ENCODE measurements at places on chromosomes 3 and 15.

DNA sequence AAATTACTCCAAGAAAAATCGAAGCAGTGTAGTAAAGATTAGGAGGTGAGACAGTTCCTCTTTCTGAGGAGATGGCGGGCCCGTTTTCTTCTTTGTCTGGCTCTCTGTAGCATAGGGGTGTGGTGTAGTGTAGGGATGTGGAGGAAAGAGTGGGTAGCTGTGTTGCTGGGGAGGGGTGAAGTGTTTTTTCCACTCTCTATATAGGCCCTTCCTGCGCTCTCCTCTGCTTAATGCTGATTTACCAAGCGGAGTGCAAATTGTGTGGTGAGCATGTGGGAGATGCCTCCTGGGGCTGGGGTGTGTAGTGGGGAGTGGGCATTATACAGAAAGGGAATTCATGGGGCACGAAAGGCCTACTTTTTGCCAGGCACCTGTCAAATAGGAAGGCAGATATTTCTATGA is 94.9 kb downstream of the ST6GAL1 start:
- ATAC-seq: peak; percentile 43

GRCh38 chr3:195195321-195196209 is 75.4 kb downstream of the XXYLT1 start:
- ATAC-seq: peak; percentile 10

GRCh38 chr15:34933432-34933975 is 36.0 kb downstream of the AQR start:
- ATAC-seq: peak; percentile 93

DNA sequence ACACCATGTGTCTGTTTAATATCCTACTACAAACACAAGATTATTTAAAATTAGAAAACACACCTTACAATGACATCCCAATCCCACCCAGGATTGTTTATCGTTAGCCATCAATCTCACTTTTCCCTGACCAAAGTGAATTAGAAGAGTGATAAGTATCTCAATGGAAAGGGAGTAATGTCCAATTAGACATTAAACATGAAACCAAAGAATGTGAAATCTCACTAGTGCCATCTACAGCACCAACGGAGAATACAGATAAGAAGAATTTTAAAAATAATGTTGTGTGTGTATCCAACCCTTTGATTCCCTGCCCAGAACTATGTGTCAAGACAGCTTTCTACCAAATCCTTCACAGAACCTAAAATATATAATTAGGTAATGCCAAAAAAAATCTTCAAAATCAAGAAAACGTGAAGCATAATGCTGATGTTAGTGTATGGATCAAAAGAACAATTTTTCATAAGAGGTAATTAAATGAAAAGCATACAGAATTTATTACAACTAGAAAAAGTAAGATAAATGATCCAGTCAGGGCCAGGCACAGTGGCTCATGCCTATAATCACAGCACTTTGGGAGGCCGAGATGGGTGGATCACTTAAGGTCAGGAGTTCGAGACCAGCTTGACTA is 64.2 kb downstream of the SCAPER start:
- no peak for ATAC-seq

DNA sequence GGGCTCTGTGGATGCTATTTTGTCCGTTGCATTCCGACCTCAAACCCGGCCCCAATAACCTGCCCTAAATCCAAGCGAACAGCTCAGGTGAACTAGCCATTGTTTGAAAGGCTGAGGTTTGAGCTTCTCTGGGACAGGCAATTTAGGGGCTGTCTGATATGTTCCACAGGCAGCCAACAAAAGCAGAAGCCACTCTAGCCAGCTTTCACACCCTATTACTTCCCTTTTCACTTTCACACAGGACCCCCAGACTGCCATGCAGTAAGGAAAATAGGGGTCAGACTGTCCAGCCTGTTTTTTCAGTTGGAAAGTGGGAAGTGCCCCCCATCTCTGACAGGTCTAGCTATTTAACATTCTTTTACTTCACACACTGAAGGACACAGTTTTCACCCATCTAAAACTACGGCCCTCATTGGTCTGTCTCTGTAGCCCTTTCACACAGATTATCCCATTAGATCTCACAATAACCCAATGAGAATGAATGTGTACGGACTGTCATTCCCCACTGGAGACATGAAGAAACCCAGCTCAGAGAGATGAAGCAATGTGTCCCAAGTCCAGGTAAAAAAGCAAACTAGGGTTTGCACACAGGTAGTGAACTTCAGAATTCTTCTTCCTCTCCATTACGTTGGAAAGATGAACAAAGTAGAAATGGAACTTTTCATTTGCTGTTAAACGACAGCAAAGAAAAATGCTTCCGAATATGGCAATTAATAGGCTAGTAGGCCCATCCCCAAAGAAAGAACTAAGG is 1.9 kb downstream of the CCDC12 start:
- no peak for ATAC-seq

DNA sequence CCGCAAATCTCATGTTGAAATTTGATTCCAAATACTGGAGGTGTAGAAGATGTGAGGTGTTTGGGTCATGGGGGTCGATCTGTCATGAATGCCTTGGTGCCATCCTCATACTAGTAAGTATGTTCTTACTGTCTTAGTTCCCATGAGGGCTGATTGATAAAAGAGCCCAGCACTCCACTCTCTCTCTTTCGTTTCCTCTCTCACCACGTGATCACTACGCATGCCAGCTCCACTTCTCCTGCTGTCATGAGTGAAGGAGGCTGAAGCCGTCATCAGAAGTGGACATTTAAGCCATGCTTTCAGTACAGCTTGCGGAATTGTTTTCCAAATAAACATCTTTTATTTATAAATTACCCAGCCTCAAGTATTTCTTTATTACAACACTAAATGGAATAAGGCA is 6.1 kb downstream of the OR5H15 start:
- no peak for ATAC-seq

- ATAC-seq: no peak
Observed at GRCh38 chr3:9147896-9148266, 101.6 kb downstream of the SRGAP3 start.

DNA sequence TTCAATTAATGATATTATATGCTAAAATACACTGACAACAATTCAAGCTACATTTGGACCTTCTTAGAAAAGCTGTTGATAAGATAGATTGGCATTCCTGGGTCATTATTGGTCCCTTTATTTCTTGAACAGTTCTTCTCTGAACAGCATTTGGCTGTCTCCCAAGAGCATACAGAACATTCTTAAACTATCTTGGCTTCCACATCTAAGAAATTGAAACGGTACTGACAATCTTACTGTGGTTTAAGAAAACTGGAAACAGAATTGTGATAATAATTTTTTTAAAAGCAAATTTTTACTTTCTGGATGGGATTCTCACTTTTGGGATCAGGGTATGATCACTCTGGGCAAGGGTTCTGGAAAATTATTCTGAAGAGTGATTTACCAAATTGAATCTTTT is 161.7 kb upstream of the ZNF385D start:
- ATAC-seq: no peak

DNA sequence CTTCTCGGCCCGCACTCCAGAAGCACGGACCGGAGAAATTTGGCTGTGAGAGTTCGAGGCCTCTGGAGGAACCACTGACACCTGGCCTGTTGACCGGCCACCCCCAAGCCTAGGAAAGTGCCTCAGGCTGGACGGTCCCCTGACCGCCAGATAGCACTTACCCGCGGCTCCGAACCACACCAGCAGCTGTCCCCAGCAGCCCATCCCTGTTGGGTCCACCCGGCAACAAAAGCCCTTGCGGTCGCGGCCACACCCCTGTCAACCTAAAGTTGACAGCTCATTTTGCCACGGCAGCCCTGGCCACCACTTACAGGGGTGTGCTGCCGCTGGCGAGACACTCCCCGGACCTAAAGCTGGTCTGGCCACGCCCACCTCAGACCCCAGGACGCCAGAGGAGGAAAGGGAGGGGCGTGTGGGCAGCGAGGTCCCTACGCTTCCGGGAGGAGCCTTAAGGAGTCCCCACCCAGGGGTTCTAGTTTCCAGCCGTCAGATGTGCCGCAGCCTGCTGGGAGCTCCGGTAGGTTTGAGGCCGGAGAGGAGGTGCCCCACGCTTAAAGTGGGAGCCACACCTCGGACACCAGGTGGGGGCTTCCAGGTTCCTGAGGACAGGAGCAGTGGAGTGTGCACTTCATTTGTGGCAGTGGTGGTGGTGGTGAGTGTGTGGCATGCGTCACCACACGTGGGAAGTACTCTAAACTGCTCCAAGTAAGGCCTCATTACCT is at the start of gene LTK:
Gene LTK, minus strand, starts transcription at position 322 of the 722 bp plus-strand sequence. Its CDS starts 118 bp downstream, at position 204.
- ATAC-seq: peak; percentile 30

- peak; percentile 55 for ATAC-seq
Observed at GRCh38 chr3:159992589-159992988, 4.0 kb downstream of the IL12A start.

DNA sequence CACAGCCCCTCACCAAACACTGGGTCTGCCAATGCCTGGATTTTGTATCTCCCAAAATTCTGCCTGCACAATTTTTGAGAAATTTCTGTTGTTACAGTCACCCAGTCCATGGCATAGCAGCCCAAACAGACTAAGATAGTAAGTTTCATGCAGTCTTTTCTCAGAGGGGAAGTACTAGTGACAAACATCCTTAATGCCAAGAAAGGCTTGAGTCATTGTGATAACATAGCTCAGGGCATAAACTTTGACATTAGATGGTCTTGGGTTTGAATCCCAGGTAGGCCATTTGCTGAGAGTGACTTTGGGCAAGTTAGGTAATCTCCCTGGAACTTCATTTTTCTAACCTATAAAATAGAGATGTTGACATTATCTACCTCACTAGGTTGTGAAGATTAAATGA is 36.1 kb upstream of the PFN2 start:
- ATAC-seq: no peak

DNA sequence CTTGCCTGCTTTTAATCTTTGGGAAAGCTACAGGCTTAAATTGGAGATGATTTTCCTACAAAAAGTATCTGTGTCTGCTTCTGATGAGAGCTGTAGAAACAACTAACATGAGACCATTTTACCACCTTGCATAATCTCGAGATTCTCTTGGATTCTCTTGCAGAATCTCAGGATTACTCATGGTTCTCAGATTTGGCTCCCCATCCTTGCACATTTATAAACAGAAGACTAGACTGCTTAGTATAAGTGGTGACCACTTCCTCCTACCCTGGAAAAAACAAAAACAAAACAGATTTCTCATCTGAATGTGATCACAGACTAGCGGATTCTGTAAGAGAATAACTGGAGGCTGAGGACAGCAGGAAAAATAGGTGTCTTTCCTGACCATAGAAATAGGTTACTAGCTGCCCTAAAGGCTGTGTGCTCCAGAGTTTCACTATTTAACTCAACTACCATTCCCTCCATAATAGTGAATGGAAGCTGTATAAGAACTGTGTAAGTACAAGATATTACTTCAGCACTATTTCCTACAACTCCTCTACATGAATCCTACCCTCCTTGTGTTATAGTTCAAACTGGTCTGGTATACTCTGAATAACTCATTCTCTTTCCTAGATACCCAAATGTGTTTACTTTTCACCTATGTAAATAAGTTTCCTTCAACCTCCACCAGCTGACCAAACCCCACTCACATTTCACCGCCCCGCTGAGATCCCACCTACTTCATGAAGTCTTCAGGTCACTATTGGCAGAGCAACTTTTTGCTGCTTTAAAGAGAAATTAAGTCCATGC is 122.2 kb upstream of the C2CD4B start:
- no peak for ATAC-seq

- ATAC-seq: no peak
Observed at GRCh38 chr3:171282041-171282440, 178.2 kb downstream of the TNIK start.

- no peak for ATAC-seq
Observed at GRCh38 chr3:188229177-188229576, 75.2 kb downstream of the LPP start.

- ATAC-seq: no peak
Observed at GRCh38 chr3:129235344-129235917, 14.0 kb upstream of the COPG1 start.

- ATAC-seq: no peak
Observed at GRCh38 chr3:185328324-185329004, 34.5 kb upstream of the MAP3K13 start.
